ENCODE measurements at places on chromosomes 5 and 9. TPM values are rescaled to one million over a fixed set of nuclear protein-coding genes. Genes with fewer than 3 reads are reported as not detected.

C5orf52 gene
- not detected for polyA plus RNA-seq

RASEF gene
- polyA plus RNA-seq, result 6.1 TPM

LCP2 gene
- polyA plus RNA-seq, result 3.4 TPM

PARP8 gene
- 15.2 TPM for polyA plus RNA-seq

F2RL1 gene
- polyA plus RNA-seq, result 41.8 TPM

SPATA31E1 gene
- not detected for polyA plus RNA-seq

OR1L6 gene
- polyA plus RNA-seq, result not detected

FGF1 gene
- 17.5 TPM for polyA plus RNA-seq

PCDHGB6 gene
- 7.6 TPM for polyA plus RNA-seq

GRIN3A gene
- 1.6 TPM for polyA plus RNA-seq

FSD1L gene
- 8.5 TPM for polyA plus RNA-seq

KCNV2 gene
- not detected for polyA plus RNA-seq

PCDHA7 gene
- 0.33 TPM for polyA plus RNA-seq

GZMA gene
- polyA plus RNA-seq, result 0.50 TPM

IL5 gene
- polyA plus RNA-seq, result not detected

MSMP gene
- polyA plus RNA-seq, result not detected

ADAMTS2 gene
- 14.0 TPM for polyA plus RNA-seq

GRXCR2 gene
- not detected for polyA plus RNA-seq

LCN10 gene
- polyA plus RNA-seq, result 2.8 TPM

TRPM6 gene
- polyA plus RNA-seq, result 1.4 TPM

FLT4 gene
- 34.1 TPM for polyA plus RNA-seq

ARID3C gene
- polyA plus RNA-seq, result not detected

CRHBP gene
- polyA plus RNA-seq, result 21.8 TPM

PHPT1 gene
- 111 TPM for polyA plus RNA-seq

ADAMTSL2 gene
- 2.5 TPM for polyA plus RNA-seq

SPINK6 gene
- polyA plus RNA-seq, result not detected

ELL2 gene
- polyA plus RNA-seq, result 17.0 TPM

WDR38 gene
- 0.35 TPM for polyA plus RNA-seq

ELOVL7 gene
- polyA plus RNA-seq, result 20.5 TPM

ADAMTS12 gene
- 18.5 TPM for polyA plus RNA-seq

BTNL3 gene
- polyA plus RNA-seq, result not detected

MARCHF11 gene
- polyA plus RNA-seq, result 4.8 TPM

KIF20A gene
- polyA plus RNA-seq, result 33.1 TPM

RLN1 gene
- polyA plus RNA-seq, result 0.72 TPM

TRUB2 gene
- 40.0 TPM for polyA plus RNA-seq

EIF4E1B gene
- polyA plus RNA-seq, result 0.09 TPM

HEMGN gene
- polyA plus RNA-seq, result 2.8 TPM

IL17B gene
- 0.62 TPM for polyA plus RNA-seq

AGTPBP1 gene
- polyA plus RNA-seq, result 25.8 TPM

All from renal cortex interstitium (tissue), 15 donors.